ENCODE measurements at places on chromosomes 2 and 18. TPM values are rescaled to one million over a fixed set of nuclear protein-coding genes. Genes with fewer than 3 reads are reported as not detected.

HYCC2 gene
- 16.7 TPM for total RNA-seq

TSN gene
- total RNA-seq, result 38.7 TPM

TUBB8B gene
- total RNA-seq, result not detected

MOGAT1 gene
- not detected for total RNA-seq

TUBA3E gene
- not detected for total RNA-seq

TLX2 gene
- not detected for total RNA-seq

CXCR2 gene
- total RNA-seq, result 18.7 TPM

IKZF2 gene
- 66.4 TPM for total RNA-seq

WNT10A gene
- 3.4 TPM for total RNA-seq
